ENCODE measurements at places on chromosomes 6 and 20.

- no peak for DNase-seq
These were observed 868 bp downstream of the SRSF3 start for GRCh38 chr6:36594816-36595643.

DNA sequence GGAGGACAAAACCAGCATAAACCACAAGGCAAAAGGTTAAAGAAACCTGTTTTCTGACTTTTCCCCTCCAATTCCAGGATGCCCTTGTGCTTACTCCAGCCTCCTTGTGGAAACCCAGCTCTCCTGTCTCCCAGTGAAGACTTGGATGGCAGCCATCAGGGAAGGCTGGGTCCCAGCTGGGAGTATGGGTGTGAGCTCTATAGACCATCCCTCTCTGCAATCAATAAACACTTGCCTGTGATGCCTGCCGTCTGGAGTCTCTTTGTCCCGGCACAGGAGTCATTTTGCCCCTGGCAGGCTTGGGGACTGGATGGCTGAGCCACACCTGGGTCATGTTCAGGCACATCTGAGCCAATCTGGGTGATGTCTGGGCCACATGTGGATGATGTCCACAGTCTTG is 26.6 kb downstream of the BPIFB1 start:
- DNase-seq, result no peak

- DNase-seq, result no peak
These were observed 648.0 kb upstream of the GJE1 start for GRCh38 chr6:141484711-141485110.

DNA sequence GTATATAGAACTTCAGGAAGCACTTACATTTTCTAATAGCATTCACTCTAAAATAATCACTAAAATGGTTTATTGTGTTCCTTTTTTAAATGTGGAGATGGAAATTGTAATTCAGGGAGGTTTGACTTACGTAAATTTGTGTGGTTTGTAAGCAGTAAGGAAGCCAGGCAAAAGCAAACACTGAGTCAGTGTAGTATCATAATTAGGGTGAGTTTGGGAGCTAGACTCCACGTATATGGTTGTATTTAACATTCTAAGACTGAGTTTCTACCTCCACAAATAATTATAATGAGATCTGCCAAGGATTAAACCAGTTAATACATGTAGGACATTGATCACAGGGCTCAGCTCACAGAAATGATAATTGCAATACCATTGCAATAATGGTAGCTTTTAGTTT is 425.5 kb downstream of the CBLN4 start:
- DNase-seq, result no peak

- no peak for DNase-seq
These were observed 203.6 kb upstream of the GMDS start for GRCh38 chr6:2448826-2449571.

DNA sequence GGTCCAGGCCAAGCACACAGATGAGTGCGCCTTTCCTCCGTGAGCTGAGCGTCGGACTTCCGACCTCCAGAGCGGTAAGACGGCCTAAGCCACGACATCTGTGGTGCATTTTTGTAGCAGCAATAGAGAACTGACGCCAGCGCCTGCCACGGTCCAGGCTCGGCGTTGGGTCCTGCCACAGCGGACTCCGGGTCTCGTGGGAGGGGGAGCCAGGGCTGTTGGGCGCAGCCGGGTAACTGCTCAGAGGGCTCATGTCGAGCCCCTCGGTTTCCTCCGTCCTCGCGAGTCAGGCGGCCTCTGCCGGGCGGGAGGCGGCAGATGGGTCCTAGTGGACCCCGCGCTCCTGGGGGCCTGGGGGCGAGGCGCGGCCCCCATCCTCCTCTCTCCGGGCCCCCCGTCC is 216.1 kb downstream of the QKI start:
- no peak for DNase-seq

- no peak for DNase-seq
These were observed 380.0 kb downstream of the LMBRD1 start for GRCh38 chr6:69416776-69417175.

GRCh38 chr20:62175711-62176110 is 7.1 kb upstream of the MTG2 start:
- DNase-seq, result no peak

- DNase-seq, result no peak
These were observed 41.3 kb upstream of the GMPR start for GRCh38 chr6:16196984-16197546.

All from stimulated activated CD4-positive, alpha-beta T cell treated with anti-CD3 and anti-CD28 coated beads, Interleukin-12 subunit alpha, Interleukin-12 subunit beta, amount 100 ng/mL, for 48 hours (primary cell).